ENCODE measurements at places on chromosomes 3 and 15.

GRCh38 chr3:127214975-127215374 is 22.0 kb downstream of the PRR23E start:
- DNase-seq: no peak

DNA sequence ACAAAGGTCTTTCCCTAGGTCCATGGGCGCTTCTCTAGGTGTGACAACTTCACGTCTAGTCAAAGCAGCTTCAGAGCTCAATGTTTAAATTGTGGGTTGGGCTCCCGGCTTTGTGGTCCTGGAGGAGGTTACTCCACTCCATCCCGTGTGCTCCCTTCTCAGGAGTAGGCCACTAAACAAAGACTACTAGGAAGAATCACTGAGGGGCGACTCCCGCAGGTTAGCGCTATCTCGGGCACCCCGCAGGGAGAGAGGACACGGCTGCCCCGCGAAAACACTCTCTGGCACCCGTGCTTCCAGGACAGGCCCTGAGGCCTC is 500 bp downstream of the PARP6 start:
- DNase-seq: no peak

DNA sequence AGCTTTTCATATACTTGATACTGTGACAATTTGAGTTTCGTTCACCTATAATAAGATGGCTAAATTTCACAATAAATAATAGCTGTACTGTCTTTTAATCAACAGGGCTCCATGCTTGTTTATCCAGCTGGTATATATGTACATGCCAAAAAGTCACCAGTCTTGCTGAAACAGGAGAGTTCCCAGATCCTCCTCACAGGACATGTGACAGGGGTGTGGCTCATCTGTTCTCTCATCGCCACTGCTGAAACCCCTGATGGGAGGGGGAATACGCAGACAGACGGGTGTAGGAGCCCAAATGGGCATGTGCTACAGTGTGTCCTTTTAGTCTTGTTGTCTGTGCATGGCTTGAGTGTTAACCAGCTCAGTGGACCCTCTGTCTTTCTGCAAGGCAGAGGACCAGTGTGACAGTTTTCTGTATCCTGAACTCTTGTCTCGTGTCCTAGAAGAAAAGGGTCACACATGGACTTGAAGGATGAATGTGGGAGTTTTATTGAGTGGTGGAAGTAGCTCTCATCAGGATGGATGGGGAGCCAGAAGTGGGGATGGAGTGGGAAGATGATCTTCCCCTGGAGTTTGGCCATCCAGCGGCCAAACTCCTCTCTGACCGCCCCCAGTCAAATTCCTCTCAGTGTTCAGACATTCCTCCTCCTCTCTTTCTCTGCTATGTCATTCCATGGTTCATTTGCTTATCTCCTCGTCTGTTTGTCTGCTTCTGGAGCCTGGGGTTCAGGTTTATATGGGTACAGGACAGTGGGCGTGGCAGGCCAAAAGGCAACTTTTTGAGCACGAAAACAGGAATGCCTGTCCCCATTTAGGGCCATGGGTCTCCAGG is 113.1 kb upstream of the NECTIN3 start:
- no peak for DNase-seq

GRCh38 chr3:126111126-126111551 is 27.2 kb upstream of the SLC41A3 start:
- no peak for DNase-seq
